ENCODE measurements at places on chromosomes 12 and 14.
A peak's percentile ranks its signal among the peaks of the same experiment; 100 is the strongest.

DNA sequence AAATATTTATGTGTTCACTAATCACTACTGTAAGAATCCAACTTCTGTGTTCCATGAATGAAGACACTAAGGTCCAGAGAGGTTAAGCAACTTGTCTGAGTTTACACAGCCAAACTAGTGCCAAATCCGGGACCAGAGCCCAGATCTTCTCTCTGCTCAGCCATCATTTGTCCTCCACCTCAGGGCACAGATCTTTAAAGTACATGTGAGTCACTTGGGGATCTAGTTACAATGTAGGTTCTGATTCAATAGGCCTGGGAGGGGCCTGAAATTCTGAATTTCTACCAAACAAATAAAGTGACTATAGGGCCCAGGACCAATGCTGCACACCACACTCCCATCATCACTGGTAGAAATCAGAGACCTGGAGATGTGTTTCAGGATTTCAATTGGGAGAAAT, 162.9 kb downstream of the GXYLT1 start:
- no peak for DNase-seq

- no peak for DNase-seq
Observed at GRCh38 chr12:56469007-56469930, 891 bp downstream of the SPRYD4 start.

DNA sequence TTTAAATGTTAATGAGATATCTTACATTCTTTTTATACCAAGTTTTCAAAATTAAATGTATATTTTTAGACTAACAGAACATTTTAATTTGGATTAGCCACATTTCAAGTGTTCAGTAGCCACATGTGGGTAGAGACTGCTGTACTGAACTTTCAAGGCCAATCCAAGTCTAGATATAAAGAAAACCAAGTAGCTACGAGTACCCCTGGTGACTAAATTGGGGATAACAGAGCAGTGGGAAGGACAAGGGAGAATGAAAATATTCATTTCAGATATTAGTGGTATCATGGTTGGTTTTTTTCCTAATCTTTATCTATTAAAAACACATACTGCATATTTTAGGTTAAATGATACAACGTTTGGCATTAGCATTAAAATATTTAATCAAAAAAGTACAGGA, 69.4 kb upstream of the RHOJ start:
- no peak for DNase-seq

DNA sequence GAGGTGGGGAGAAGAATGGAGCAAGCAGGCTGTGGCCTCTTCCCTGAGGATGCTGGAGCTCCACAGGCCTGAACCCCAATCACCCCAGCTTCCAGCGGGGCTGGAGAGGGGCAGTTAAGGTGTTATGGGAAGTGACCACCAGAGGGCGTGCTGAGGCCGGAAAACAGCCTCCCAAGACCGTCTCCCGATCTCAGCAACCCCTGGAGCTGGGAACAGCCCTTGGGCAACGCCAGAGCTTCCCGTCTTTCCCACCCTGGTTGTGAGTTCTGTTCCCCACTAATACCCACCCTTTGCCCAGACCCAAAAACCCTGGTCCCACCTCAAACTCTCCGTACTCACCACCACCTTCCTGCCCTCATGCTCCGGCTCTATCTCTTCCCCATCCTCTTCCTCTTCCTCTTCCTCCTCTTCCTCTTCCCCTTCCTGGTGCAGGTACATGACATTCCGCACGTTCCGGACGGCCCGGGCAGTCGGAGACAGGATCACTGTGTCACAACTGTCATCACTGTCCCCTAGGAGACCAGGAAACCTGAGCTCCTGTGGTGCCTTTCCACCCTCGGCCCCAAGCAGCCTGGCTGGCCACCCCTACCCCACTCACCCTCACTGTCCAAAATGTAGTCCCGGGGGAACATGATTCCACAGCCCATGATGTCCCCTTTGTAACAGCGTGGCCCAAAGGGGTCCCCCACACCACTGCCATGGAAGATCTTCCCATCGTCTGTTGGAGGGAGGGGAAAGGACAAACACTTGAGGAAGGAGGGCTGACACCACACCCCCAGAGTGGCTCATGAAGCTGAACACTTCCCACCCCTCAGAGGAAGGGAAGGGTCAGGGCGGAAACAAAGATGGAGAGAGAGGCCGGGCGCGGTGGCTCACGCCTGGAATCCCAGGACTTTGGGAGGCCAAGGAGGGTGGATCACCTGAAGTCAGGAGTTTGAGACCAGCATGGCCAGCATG, 12.9 kb downstream of the SPRYD3 start:
- peak; percentile 65 for DNase-seq

GRCh38 chr14:30994681-30995620, 30.5 kb upstream of the AP4S1 start:
- DNase-seq, result no peak

DNA sequence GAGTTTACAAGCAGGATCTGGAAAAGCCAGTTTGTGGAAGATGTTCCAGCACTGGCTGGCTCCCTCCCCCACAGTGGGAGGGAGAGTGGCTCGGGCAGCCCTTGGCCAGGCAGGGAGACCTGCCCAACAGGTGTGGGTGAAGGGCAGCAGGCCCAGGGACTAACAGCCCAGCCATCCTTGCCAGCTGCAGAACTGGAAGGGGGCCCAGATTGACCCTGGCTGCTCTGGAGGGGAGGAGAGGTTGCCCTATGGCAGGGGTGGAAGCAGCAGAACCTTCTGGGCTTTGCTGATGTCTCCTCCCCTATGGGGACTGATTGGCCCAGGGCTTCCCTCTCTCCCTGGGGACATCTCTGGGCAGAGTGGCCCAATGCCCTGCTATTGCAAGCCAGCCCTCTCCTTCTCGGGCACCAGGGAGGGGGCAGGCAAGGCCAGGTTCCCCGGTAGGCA, 20.5 kb downstream of the IRF2BPL start:
- peak; percentile 91 for DNase-seq
